ENCODE measurements at places on chromosomes 1 and 21.

GRCh38 chr1:15174615-15174983 lies 21.1 kb downstream of the TMEM51 start:
- DNase-seq, result no peak

DNA sequence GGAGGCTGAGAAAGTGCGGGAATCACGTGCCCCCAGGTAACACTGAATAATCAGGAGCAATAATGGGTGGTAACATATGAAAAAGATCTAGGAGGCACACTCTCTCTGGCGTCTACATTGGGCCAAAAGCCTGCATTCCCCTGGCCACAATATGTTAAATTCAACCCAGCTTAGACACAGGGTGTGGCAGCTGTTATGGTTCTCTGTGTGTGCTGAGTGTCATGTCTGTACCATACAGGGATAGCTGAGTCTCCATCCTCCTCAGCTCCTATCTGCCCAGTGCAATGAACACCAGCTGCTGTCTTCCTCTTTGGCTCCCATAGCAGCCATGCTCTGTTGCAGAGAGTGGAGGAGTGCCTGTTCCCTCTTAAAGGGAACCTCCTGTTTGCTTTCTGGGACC lies 14.3 kb downstream of the S100A11 start:
- DNase-seq, result no peak

- no peak for DNase-seq
Observed at GRCh38 chr1:246794828-246795671, 70.8 kb downstream of the SCCPDH start.

- DNase-seq, result no peak
Observed at GRCh38 chr1:21312407-21312992, 22.2 kb upstream of the ECE1 start.

DNA sequence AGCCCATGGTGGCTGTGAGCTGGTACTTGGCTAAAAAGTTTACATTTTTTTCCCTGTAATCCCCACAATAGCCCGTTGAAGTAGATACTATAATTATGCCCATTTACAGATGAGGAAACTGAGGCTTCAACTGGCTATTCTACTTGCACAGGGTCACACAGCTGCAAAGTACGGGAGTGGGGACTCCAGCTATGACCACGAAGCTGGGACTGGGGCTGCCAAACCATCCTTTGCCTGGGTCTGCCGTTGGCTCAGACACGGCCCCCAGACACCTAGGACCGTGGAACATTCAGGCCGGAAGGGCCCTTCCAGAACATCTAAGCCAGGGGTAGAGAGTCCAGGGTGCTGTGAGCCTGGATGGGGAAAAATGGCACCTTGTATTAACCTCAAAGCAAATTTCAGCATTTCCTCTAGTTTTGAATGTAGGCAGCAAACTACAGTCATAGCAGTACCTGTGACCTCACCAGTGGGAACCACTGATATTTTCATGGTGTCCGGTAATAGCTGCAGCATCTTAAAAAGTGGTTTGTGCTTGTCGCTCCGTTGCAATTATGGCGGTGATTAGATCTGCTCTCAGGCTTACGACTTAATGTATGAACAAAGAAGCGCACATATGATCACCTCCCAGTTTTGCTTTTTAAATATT lies 4.3 kb downstream of the TP73 start:
- DNase-seq, result no peak

GRCh38 chr1:160862203-160863060 lies at the start of gene CD244:
Gene CD244 (minus strand): TSS chr1:160862887. CDS start chr1:160862677, 210 bp downstream.
- DNase-seq, result no peak

DNA sequence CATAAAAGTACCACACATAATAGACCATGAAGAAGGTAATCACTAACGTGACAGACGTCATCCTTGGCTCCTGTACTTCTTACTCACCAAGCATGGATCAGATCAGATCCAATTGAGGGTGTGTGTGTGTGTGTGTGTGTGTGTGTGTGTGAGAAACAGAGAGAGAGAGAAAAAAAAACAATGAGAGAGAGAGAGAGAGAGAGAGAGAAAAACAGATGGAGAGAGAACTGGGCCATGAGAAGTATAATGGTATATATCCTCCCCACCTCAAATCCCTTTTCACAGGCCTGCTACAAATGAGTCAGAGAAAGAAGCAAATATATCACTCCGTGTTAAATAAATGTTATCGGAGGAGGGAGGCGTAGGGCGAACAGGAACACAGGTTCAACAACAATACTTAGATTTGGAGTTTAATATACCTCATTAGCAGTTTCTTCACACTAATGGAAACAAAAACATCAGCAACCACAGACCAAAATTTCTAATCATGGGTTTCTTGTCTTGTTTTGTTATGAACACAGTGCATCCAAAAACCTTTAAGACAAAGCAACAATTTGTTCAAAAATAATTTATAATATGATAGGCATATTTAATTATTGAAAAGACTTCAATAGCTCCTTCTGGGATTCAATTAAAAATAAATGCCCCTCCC lies 45.3 kb downstream of the TIAM1 start:
- no peak for DNase-seq

DNA sequence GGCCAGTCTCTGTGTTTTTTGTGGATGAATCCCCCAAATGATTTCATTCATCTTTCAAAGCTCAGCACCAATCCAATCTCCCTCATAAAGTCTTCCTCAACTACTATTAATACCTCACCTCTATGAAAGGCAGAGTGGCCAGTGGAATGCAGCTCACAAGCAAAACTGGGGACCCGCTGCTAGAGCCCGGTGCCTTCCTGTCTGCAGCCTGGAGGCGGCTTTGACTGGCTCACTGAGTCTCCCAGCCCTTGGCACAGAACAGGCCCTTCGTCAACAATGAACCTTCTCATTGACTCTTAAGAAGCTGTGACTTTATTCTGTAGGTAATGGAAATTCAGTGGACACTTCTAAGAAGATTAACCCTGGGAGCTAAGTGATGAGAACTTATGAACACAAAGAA lies 86.8 kb upstream of the RAB4A start:
- DNase-seq, result no peak

- no peak for DNase-seq
Observed at GRCh38 chr1:225191199-225191753, 236.6 kb downstream of the LBR start.

- no peak for DNase-seq
Observed at GRCh38 chr1:11394592-11395245, 84.2 kb upstream of the DISP3 start.

DNA sequence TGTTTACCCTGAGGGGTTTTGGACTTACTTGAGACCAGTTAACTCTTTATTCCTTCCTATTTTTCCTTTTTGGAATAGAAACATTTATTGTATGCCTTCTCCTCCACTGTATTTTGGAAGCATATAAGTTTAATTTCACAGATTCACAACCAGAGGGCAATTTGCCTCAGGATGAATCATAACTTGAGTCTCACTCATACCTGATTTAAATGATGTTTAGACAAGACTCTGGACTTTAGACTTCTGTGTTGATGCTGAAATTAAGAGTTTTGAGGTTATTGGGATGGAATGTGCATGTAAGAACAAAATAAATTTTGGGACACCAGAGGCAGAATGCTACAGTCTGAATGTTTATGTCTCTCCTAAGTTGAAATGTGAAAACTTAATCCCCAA lies 7.1 kb upstream of the ADAM30 start:
- no peak for DNase-seq

DNA sequence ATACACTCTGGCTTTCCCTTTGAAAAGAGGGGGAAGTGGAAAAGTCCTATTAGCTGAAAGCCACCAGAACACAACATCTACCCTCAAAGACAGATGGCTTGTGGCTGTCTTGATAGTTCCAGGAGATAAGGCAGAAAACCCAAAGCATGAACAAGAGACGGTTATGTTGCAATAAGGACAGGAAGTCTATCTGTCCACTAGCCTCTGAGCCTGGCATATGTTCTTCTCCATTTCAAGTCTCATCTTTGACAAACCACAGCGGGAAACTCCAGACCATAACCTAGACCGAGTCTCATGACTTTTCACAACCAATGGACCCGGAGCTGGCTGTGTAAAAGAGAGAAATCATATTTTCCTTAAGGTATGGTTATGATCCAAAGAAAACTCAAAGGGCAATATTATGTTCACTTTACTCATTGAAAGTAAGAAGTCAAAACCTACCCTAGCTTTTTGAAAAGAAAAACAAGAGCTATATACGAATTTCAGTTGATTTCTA lies 33.8 kb downstream of the DUSP10 start:
- no peak for DNase-seq
